K562 (cell line): ENCODE measurements at places on chromosomes 16 and 17. TPM values are rescaled to one million over a fixed set of nuclear protein-coding genes. Genes with fewer than 3 reads are reported as not detected.

- H3K4me1 ChIP-seq, result peaks cover 16% of the 10 kb centered on the region
- H3K27me3 ChIP-seq, result no peaks in the 10 kb centered on the region
- no peak for DNase-seq
- no peak overlapping the region for H3K27ac ChIP-seq
- H3K4me3 ChIP-seq, result no peak overlapping the region
These were observed 78.2 kb upstream of the TMEM97 start for GRCh38 chr17:28240688-28241340.

- H3K4me3 ChIP-seq, result no peak overlapping the region
- H3K36me3 ChIP-seq, result no peaks in the 10 kb centered on the region
- DNase-seq, result no peak
- H3K27me3 ChIP-seq, result peaks cover 17% of the 10 kb centered on the region; the same call in 2 of the 3 replicates
- H3K4me1 ChIP-seq, result no peaks in the 10 kb centered on the region
These were observed 88.2 kb downstream of the XYLT1 start for GRCh38 chr16:17382514-17382913.

DNA sequence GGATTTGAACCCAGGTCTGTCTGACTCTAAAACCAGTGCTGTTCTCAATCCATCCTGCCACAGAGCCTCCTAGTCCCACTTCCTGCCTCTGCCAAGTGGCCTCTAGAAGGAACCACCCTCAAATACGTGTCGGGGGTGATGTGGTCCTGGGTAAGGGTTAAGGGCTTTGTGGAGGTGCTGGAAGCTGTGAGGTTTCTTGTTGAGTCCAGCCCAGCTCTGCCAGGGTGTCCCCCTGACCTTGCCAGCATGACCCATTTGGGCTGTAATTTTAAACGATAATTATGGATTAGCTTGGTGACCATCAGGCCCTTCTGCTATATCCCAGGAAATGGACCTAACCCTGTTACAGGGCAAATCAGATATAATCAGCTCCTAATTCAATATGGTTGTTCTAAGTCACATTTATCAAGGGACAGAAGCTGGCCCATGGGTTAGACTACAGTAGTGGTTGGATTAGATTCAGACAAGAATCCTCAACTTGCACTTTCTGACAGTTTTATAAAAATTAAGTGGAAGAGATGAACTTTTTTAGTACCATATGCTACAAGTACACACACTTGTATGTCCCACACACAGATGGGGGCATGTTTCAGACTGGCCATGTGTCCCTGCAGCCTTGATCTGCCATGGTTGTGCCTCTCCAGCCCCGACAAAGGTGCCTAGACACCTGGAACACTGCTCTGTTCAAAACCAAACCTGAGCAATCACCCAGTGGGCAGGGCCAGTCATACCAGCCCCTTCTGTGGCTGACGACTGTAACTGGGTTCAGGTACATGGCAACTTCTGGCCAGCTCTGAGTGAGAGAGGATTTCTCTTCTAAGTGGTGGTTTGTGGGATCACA, 48.0 kb downstream of the SMPD3 start:
- no peak overlapping the region for H3K4me3 ChIP-seq
- no peaks in the 10 kb centered on the region; the same call in 2 of the 3 replicates for H3K4me1 ChIP-seq
- no peaks in the 10 kb centered on the region for H3K36me3 ChIP-seq
- H3K27ac ChIP-seq, result no peak overlapping the region

Gene C1QTNF1
- polyA plus RNA-seq, result not detected in 2 replicates

DNA sequence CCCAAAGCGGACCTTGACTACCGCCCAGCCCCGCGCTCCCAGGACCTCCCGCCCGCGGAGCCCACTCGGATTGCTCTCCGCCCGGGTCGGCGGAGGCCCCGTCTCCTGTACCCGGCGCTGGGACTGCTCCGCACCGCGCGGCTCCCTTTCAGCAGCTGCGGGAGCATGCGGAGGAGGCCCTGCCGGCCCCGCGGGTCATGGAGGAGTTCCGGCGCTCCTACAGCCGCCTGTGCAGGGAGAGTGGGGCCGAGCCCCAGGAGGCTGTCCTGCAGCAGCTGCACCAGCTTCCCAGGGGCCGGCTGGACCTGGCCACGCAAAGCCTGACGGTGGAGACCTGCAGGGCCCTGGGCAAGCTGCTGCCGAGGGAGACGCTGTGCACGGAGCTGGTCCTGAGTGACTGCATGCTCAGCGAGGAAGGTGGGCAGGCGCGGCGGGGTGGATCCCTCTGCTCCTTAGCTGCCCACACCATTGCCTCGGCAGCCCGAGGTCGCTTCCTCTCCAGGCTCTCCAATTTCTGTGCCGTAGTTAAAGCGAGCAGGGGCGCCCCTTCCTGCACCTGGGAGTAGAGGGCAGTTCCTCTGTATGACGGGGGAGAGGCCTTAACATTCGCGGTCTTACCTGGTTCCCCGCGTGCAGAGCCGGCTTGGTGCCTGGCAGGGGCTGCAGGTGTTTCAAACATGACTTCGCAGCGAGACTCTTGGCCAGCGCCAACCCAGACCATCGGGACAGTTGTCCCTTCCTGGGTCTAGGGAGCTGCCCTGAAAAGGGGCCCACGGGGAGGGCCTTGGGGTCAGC, 539 bp downstream of the LRRC45 start:
- H3K36me3 ChIP-seq, result peaks cover 22% of the 10 kb centered on the region; the same call in 1 of the 3 replicates
- H3K27ac ChIP-seq, result peak overlapping the region; percentile 52; the same call in 2 of the 3 replicates
- peak overlapping the region; percentile 69 for H3K4me3 ChIP-seq
